ENCODE measurements at places on chromosomes 3 and 15.

DNA sequence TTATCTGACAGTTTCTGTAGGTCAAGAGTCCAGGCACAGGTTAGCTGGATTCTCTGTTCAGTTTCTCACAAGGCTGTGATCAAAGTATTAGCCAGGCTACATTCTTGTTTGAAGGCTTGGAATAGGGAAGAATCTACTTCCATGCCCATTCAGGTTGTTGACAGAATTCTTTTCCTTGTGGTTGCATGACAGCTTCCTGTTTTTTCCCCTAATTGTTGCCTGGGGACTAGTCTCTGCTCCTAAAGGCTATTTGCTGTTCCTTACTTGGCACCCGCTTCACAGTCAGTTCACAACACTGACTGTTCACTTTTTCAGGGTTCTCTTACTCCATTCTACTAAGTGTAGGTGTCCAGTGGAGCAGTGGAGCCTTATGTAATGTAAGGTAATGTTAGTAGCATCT, 115.4 kb upstream of the GBE1 start:
- DNase-seq: no peak

DNA sequence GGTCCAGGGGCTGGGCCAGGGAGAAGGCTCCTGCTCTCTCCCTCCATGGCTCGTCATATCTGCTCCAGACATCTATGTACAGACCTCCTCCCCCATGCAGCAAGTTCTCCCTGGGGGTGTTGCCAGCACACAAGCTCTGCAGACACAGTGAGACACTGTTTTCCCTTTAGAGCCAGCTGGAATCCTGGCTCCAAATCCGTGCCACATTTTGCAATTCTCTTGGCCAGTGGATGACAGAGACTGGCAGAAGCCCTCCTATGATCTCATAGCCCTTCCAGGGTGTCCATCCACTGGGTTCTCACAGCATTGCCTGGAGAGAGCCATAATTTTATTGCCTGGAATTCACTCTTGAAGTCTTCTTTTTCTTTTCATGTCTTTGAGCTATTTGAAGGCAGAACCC, 203.9 kb downstream of the TLE3 start:
- DNase-seq: peak; percentile 89

DNA sequence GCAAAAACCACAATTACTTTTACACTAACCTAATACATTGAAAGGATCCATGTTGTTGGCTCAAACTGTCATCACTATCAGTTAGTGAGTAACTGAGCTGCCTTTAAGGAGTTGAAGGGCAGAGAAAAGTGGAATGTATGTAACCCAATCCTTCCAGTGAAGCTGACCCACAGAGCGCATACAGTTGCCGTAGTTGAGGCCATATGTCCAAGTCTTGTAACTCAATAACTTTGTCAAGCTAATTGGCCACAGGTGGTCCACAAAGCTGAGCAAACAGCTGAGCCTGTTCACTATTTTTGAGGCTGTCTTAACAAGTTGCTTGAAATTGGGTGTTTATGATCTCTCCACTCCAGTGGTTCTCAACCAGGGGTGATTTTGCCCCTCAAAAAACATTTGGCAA, 169.0 kb upstream of the SLC24A5 start:
- DNase-seq: no peak

DNA sequence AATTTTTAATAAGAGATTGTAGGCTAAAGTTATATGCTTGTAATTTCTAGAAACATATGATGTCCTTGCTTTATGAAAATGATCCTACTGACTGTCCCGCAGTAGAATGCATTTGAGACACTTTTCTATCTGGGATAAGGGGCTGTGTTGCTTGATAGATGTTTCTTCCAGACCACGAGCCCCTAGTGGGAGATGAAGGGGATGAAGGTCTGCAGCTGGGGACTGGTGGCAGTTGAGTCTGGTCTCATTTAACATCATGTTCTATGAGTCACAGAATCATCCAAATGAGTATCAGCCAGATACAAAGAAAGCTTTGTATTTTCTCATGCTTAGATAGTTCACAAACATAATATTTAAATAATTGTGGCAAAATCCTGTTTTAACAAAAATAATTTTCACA, 84.3 kb upstream of the PRTG start:
- no peak for DNase-seq

GRCh38 chr3:53709256-53709655, 137.0 kb downstream of the CHDH start:
- no peak for DNase-seq

GRCh38 chr3:11556851-11557644, 86.7 kb downstream of the VGLL4 start:
- peak; percentile 98 for DNase-seq

- DNase-seq: no peak
Measured at GRCh38 chr15:85488997-85489396, 108.6 kb downstream of the AKAP13 start.

DNA sequence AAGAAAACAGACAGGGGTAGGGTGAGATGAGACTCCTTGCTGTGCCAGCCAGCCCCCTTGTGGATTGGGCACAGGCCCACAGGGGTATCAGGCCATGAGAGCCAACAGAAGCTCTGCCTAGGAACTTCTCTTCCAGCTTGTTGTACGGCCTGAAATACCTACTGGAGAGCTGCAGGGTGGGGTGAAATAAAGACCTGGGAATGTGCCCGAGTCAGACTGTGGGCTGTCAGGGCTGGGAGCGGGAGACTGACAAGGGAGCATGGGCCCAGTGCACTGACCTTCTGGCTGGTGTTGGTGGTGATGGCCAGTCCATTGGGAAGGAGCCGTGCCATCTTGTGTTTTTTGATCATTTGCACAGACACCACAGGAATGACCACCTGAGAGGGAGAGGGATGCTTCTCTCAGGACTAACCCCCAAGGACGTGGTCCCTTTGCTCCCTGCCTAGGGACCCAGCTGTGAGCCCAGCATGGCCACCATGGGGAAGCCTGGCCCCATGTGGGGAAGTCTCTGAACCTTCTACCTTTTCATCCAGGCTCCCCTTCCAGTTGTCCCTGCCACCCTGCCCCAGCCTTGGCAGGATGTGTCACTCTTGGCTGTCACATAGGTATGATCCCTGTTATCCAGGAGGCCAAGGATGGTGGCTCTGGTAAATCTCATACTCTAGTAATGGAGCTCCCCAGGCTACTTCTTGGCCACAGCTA, 30.7 kb downstream of the GRAMD2A start:
- DNase-seq: peak; percentile 71

GRCh38 chr15:62907275-62907674, 135.3 kb upstream of the TPM1 start:
- DNase-seq: peak; percentile 15

- no peak for DNase-seq
Measured at GRCh38 chr15:59131456-59131855, 26.5 kb downstream of the CCNB2 start.

DNA sequence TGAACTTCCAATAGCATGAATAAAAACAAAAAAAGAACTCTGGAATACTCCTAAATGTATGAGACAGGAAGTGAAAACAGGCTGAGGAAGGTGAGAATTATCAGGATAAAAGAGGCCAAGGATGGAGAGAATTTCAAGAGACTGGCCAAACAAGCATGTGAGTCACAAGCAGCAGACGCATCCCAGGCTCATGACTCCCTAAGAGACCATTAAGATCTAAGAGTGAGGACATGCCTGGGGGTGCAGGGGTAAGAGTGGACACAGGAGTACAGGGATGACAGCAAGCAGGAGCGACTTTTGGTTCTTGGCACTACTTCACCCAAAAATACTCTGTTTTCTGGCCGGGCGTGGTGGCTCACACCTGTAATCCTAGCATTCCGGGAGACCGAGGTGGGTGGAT, 7.1 kb downstream of the SCAMP2 start:
- peak; percentile 94 for DNase-seq

DNA sequence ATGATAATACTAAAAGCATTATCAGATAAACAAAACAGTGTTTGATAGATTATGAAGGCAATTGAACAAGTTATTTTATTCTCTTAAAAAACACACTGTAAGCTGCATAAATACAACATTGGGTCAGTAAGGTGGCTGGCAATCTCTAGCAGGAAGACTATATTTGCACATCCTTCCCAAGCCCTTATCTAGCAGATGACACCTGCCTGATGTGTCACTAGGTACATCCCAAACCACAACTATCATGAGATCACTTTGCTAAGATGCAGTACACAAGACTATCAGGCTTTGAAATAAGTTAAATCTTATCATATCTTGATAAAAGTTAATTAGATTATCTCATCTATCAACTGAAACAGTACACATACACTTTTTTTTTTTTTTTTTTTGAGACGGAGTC, 417.4 kb downstream of the MECOM start:
- no peak for DNase-seq

- DNase-seq: peak; percentile 58
Measured at GRCh38 chr15:75346796-75347221, at the start of gene NEIL1. TSS of gene NEIL1 (plus strand) at chr15:75347039. CDS start at chr15:75348906, 1,867 bp downstream.

DNA sequence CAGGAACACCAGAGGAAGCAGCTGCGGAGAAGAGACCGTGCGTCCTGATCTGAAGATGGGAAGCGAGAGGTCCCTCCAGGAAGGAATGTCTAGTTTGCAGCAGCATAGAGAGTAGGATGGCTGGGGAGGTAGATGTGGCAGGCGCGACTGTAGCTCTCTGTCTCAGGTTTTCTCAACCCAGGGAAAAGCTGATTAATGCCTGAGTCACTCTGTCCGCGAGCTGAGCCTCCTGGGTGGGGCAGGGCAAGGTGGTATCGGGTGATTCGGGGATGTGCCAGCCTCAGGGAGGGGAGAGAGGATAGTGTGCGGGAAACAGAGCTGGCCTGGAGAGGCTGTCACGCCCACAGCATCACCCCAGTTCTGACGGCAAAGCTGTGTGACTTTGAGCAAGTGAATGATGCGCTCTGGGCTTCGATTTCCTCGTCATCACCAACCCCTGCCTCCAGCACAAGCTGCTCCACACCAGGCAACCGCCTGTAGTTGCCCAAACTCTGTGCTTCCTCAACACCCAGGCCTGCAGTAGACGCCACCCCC, 28.4 kb downstream of the CPN2 start:
- DNase-seq: peak; percentile 91

DNA sequence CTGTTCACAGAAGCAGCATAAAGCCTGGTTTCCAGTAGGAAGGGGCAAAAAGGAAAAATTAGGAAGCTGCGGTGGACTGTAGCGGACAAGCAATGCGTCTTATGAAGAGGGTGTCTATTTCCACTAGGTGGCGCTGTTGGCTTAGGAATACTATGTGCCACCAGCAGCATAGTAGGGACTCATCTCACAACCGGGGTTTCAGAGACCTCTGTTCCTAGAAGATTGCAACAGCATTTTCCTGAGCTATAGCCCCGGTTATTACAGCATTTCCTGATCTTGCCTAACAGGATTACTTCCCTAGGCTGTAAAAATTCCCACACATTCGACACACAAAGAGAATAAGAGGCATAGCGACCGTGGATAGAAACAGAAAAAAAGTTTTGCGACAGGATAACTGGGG, 683.0 kb downstream of the TBL1XR1 start:
- DNase-seq: no peak

GRCh38 chr15:35547775-35548364, 1.9 kb upstream of the DPH6 start:
- DNase-seq: no peak

DNA sequence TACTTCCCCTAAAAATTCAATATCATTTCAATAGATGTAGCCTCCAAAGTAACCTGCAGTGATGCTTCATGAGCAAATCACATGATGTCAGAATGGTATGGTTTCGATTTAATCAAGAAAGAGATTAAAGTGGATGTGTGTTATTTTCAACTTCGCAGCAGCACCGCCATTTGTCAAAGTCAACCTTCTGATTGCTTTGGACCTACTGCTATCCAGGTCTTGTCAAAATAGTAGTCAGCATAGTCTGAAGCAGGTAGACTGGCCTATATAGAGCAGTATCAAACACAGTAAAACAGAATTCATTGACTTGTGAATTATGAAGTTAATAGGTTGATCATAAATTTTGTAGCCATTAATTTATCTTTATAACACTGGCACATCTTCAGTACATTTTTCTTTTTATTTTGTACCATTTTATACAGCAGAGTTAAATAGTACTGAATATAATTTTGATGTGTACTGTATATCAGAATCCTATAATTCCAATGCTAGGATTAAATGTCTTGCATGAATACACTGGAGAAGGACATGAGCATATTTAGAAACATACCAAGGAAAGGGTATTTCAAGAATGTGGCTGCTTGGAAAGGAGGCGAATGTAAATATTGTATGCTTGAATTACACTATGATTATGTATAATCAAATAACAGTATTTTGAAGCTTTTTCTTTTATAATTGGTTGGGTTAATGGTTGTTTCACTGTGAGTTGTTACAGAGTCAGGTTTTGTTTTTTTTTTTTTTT, 79.6 kb downstream of the CDIN1 start:
- DNase-seq: no peak

DNA sequence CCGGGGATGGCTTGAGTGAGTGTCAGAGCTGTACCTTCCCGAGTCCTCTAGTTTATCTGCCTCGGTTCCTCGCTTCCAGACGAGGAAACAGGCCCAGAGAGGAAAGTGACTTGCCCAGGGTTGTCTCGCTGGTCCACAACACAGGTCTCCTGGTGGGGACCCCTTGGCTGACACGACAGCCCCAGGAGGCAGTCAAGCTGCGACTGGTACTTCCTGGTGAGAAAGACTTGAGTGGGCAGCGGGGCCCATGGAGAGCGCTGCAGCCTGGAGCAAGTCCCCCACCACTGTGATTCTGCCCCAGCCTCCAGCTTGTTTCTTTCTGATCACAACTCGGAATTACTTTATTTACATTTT, 600 bp upstream of the CHRNA5 start:
- DNase-seq: no peak

DNA sequence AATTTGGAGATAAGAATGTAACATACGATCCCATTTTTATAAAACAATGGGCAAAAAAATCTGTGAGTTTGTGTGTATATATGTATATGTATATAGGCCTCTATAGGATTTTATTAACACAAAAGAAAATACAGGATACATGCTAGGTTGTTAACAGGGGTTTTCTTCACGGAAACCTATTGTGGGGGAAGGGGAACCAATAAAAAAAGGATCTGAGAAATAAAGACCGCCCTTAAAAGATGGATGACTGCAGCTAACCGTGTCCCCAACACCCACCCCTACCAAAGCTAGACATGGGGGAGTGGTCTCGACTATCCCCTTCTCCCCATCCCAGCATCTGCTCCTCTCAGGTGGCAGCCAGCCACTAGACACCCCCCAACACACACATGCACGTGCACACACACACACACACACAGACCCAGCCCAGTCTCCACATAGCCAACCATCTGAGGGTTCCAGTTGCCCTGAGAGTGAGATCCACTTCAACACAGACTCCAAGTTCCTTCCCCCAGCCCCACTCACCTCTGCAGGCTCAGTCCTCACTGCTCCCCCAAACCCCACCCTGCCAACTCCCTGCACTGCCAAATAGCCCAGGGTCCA, 132.9 kb downstream of the TPRA1 start:
- DNase-seq: peak; percentile 18

GRCh38 chr3:98014268-98014585, 20.9 kb downstream of the GABRR3 start:
- no peak for DNase-seq

GRCh38 chr3:55690726-55691125, 203.6 kb upstream of the WNT5A start:
- DNase-seq: no peak
